NCI-H345 (cell line): ENCODE measurements at places on chromosomes 6 and 20.

GRCh38 chr6:132792510-132792909, 5.9 kb downstream of the SLC18B1 start:
- DNase-seq, result no peak

GRCh38 chr6:2477250-2477649, 231.8 kb upstream of the GMDS start:
- no peak for DNase-seq

- DNase-seq, result no peak
These were observed 453.0 kb upstream of the SULF2 start for GRCh38 chr20:48238326-48238725.

DNA sequence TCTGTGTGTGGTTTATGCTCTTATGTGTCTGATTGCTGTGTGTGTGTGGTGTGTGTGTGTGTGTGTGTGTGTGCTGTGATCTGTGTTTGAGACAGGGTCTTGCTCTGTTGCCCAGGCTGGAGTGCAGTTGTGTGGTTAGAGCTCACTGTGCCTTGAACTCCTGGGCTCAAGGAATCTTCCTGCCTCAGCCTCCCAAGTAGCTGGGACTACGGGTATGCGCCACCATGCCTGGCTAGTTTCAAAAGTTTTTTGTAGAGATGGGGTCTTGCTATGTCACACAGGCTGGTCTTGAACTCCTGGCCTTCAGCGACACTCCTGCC, 3.4 kb upstream of the ZNF512B start:
- no peak for DNase-seq

- DNase-seq, result no peak
These were observed 18.3 kb downstream of the AGPAT4 start for GRCh38 chr6:161255518-161255917.

- DNase-seq, result no peak
These were observed at the start of gene NKAIN2 for GRCh38 chr6:123803504-123804013. Gene NKAIN2 (plus strand): TSS chr6:123803865.

DNA sequence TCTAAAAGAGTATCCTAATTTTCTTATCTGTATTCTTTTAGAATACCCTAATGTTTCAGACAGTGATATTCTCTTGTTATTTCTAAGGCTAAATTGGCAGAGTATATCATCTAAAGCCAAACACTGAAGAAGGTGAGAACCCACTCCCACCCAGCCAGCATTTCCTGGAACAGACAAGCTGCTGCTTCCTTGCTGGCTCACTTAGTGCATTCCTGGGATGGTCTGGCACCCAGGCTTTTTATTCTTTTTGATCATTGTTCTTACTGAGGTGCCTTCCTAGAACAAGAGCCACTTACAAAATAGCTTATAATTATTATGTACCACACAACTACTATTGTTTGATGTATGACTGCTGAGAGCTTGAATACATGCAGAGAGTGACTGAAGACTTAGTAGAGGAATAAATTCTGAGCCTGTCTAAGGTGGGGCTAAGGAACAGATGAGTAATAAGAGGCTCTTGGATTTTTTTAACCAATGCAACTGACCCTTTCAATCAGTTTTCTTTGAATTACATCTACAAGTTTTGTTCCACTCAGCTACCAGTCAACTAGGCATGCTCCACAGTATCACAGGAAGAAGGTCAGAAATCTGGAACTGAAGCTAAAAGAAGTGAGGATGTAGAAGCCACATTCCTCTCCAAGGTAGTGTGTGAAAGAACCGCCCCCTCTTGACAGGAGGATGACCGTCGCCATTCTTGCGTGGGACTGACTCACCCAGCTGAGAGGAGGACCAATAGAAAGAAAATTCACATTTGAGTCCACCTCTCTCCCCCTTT, 30.1 kb downstream of the PRPH2 start:
- no peak for DNase-seq

DNA sequence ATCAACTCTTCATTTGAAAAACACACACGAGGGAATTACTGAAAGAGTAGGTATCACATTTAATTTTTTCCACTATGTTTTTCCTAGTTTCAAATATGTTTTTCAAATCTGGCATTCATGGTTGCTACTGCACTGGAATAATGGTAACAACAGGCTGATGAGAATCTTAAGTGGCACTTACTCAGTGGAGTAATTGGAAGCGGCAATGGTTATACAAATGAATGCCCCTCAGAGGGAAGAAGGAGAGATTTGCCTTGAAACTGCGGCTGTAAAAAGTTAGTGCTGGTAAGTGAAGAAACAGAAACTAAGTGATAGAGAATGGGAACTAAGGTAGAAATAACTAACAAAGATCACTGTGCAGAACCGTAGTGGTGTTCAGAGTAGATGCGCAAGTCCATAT, 41.0 kb upstream of the PDE7B start:
- DNase-seq, result no peak

GRCh38 chr6:84136364-84137050, 90.9 kb downstream of the CEP162 start:
- no peak for DNase-seq

DNA sequence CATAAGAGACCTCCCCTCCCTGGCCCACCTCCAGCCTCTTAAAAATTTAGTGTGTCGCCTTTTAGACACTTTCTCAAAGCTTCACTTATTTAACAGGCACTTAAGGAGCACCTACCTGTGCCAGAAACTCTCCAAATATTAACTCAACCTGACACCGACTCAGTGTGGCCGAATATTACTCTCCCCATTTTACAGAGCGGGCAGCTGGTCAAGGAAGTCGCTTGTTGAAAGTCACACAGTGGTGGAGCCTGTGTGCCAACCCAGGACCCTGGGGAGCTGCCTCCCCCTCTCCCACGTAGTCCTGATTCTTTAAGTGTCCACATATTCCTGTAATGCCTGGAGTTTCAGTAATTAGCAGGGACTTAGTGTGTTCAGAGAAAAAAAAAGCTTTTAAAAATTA, 1.0 kb upstream of the PMEPA1 start:
- no peak for DNase-seq

DNA sequence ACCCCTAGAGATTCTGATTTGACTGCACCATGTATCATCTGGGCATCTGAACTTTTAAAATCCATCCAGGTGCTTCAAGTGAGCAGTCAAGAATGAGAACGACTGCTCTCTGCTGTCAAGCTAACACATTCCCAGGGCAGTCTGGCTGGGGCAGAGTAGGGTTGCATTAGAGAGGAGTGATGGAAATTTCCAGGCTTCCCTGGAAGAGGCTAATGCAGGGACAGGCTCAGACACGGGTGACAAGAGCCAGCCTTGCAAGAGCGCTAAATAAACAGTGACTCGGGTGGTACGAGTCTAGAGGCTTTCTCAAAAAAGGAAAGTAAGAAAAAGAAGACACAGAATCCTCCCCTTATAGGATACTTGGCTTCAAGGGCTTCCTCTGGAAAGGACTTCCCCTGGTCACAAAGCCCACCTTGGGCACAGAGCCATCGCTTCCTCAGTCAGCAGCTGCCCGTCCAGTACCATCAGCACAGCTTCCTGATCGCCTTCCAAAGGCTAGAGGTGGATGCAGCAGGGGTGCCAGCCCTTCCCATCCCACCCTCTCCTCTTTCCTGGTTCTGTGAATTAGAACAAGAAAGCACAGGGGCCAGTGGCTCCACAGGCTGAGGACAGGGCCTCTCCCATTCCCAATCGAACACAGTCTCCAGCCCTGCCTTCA, 177.4 kb upstream of the RREB1 start:
- DNase-seq, result no peak

- no peak for DNase-seq
These were observed 13.8 kb downstream of the TBPL1 start for GRCh38 chr6:133966654-133967329.

- DNase-seq, result no peak
These were observed 152.3 kb downstream of the OR2B2 start for GRCh38 chr6:27759930-27760329.

GRCh38 chr6:117423754-117424153, 2.0 kb downstream of the ROS1 start:
- no peak for DNase-seq

- no peak for DNase-seq
These were observed 37.8 kb upstream of the CHRNA4 start for GRCh38 chr20:63398744-63399514.

- DNase-seq, result peak; percentile 88
These were observed 230.6 kb downstream of the TMEM242 start for GRCh38 chr6:157092736-157093135.

DNA sequence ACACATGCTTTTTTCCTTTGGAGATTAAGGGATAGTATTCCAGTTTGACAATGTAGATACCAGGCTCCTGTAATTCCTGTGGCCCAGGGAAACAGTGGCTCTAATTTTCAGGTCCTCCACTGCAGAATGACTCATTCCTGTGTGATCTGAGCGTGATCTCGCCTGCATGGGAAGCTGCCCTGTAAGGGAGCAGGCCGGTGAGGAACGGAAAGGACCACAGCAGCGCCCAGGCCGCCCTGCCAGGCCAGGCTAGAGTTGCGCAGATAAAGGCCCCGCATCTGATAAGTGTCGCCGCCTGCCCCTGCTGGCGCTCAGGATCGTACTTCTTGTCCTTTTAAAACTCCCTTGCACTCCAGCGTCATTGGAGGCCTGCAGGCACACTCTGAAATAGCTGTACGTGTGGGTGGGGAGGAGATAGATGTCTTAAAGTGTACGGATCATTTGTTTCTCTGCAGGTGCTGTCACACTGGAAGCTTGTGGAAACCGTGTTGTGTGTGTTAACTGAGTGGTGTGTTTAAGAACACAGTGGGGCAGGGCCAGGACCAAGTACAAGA, 60.7 kb downstream of the SYNJ2 start:
- DNase-seq, result no peak

DNA sequence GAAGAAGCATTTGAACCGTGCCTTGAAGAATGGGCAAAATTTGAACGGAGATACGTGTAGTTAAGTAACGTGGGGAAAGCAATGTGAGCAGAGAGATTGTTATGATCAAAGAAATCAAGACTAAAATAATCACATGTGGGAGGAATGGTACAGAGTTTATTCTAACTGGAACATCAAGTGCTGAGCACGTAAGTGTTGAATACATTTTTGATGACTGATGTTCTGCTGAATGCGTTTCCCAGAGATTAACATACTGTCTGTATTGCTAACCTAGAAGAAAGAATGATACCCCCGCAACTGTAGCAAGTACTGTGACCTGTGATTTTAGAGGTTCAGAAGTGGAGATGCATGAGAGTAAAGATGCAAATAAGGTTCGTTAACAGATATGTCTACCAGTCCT, 146.9 kb upstream of the EPHA7 start:
- DNase-seq, result no peak

- no peak for DNase-seq
These were observed 103.2 kb upstream of the SUPT3H start for GRCh38 chr6:45480752-45481415.

- no peak for DNase-seq
These were observed 29.4 kb downstream of the PHACTR3 start for GRCh38 chr20:59633656-59634251.

DNA sequence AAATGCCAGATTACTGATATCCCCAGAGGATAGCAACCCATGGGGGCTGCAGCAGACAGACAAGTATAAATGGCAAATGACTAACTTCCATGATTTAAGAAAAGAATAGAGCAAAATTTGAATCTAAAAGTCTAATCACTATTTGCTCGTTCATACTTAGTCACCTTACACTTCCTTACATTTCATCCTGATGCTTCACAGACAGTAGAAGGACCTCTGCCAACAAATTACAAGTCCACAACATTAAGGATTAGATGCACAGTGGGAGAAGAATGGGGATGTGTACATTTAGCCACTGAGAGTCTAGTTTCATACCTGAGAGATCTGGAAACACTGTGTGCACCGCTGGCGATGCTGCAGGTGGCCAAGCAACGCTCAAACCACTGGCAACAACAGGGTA, 72.4 kb downstream of the FYN start:
- no peak for DNase-seq

- no peak for DNase-seq
These were observed 7.2 kb upstream of the UQCC2 start for GRCh38 chr6:33718713-33719112.

- DNase-seq, result no peak
These were observed 32.8 kb upstream of the HLA-C start for GRCh38 chr6:31304683-31305082.

DNA sequence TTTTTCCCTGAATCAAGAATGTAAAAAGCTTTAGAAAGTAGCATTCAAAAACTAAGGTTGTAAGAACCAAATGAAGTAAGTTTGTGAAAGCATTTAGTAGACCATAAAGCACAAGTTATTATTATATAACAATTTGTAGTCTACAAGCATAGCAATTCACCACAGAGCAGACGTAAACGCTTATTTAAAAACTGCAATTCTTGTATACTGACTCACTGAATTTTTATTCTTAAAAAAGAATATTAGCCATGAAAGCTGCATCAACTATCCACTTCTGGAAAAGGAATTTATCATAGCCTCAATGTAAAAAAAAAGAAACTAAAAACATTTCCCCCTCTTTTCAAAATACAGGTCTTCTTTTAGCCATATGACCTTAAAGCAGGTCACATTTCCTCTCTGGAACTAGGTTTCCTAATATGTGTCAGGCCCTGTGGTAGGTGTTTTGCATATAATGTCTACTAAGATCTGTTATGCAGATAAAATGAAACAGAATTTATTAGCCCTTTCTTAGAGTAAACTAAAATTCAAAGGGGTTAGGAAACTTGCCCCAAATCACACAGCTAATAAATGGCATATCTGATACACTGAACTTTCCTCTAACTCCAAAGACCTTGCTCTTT, 2.1 kb downstream of the MAP3K7 start:
- DNase-seq, result no peak

GRCh38 chr6:96156425-96156824, 140.7 kb downstream of the FUT9 start:
- no peak for DNase-seq

- no peak for DNase-seq
These were observed 912 bp upstream of the OR12D3 start for GRCh38 chr6:29376003-29376402.

GRCh38 chr20:61350500-61351250, 98.6 kb downstream of the CDH4 start:
- DNase-seq, result no peak

- peak; percentile 83 for DNase-seq
These were observed 7.8 kb upstream of the E2F1 start for GRCh38 chr20:33693741-33694638.

DNA sequence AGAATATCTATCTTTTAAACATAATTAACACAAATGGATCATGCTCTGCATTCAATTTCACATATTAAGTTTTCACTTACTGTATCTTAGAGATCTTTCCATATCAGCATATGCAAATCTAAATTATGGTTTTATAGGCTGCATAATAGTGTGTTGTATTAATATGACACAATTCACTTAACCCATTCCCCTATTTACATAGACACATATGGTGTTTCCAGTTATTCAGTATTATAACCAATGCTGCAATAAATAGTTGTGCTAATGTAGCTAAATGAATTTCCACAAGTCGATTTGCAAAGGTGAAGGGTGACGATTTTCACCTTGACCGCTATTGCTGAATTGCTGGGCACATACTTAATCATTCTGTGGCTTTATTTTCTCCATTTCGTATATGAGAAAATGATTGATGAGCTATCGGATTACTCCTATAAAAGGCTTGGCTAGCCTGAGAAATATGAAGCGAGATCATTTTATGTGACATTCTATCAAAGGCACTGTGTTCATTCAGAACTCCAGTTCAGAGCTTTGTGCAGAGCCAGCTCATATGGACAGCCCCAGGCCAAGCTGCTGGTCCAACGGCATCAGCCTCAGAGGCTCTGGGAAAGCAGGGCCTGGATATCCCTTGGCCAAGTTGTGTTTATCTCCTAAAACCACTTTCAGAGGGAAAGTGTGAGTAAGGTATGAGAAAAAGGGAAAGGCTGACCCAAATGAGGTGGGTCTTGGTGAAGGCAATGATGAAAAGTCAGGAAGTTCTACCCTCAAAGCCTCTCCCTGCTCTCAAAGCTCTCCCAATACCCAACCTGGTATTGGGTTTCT, 50.8 kb downstream of the GFOD1 start:
- DNase-seq, result no peak

- no peak for DNase-seq
These were observed 8.8 kb downstream of the GSTA2 start for GRCh38 chr6:52754443-52754842.
